ENCODE measurements at places on chromosomes 2 and 18.

GRCh38 chr2:214180071-214180470 lies 230.8 kb upstream of the VWC2L start:
- no peak for DNase-seq

GRCh38 chr18:31230495-31230894 lies 67.8 kb upstream of the DSC1 start:
- DNase-seq, result no peak

DNA sequence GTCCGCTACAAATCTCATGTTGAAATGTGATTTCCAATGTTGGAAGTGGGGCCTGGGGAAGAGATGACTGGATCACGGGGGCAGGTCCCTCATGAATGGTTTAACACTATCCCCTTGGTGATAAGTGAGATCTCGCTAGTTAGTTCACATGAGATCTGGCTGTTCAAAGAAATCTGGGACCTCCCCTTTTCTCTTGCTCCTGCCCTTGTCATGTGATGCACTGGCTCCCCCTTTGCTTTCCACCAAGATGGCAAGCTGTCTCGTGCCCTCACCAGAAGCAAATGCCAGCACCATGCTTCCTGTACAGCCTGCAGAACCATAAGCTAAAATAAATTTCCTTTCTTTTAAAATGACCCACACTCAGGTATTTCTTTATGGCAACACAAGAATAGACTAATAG lies 57.3 kb upstream of the C2orf15 start:
- no peak for DNase-seq

DNA sequence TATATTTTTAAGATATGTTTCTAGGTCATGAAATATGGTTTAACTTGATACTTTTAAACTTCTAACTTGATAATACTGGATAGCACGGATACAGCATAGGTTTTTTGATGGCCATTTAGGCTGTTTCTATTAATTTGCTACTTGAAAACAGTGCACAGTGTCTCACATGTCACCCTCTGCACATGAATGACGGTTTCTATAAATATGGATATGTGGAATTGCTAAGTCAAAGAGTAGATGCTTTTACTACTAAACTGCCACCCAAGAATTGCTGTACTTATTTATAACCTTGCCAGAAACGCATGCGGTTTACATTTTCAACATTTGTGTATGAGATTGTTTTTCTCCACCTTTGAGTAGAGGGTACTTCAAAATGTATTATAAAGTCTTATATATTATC lies 174.6 kb upstream of the LYPD1 start:
- no peak for DNase-seq

GRCh38 chr2:5982903-5983265 lies 290.7 kb downstream of the SOX11 start:
- no peak for DNase-seq

DNA sequence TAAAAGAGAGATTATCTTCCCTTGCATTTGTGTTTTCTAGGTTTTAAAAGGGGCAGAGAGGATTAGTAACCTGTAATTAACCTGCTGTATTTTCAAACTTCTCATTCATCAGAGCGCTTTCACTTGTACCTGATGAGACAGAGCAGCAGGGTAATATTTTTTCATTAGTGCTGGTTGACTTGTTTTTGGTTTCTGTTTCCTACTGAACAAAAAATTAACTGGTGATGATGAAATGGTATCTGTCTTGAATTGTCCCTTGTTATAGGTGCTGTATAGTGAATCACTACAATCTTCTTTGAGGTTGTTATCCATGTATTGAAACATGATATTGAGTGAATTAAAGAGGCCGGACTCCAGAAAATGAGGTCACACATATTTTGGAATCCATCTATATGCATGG lies 37.9 kb downstream of the CDH20 start:
- DNase-seq, result no peak
